Astrocyte (in vitro differentiated cells and primary cell): ENCODE measurements at places on chromosomes 11 and 22. TPM values are rescaled to one million over a fixed set of nuclear protein-coding genes. Genes with fewer than 3 reads are reported as not detected.

- DNase-seq: peak; percentile 47
- H3K27me3 ChIP-seq: no peaks in the 10 kb centered on the region
- H3K4me1 ChIP-seq: no peaks in the 10 kb centered on the region
- no peak overlapping the region for H3K27ac ChIP-seq
These were observed 303.5 kb upstream of the ANO3 start for GRCh38 chr11:26028393-26028911.

DNA sequence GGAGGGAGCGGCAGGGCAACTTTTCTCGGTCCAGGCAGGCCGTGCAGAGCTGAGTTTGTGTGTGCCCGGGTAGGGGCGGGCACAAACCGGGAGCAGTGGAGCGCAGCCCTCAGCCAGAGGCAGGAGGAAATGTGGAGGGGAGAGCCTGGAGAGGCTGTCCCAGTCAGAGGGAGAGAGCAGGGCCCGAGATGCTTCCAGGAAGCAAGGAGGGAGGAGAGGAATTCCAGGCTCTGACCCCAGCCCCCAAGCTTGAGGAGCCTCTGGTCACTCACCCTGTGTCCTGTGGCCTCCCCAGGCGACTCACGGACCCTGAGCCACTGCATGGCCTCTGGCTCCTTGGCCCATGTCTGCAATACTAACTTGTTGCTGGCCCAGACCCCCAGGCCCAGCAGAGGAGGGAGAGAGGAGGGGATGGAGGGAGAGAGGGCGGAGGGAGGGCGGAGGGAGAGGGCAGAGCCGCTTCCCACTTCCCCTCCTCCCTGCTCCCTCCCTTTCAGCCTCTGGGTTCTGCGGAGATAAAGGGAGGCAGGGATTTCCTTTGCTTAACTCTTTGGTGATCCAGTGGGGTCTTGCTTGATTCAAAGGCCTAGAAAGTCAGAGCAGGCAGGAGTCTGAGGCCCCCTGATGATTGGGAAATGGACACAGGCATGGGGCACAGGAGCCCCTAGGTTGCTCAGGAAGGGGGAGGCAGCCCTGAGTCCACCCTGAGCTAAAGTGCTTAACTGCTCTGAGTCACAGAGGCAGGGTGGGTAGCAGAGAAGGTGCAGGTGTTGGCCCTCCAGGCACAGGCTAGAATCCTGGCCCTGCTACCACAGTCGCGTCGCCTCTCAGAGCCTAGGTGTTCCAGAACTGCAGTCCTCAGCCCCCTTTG is at the start of gene C1QTNF6:
TSS of gene C1QTNF6 (minus strand) at position 357 of the 871 bp plus-strand sequence. CDS start at position 323, 34 bp downstream.
- no peak for DNase-seq
- H3K27ac ChIP-seq: peak within 1 kb of the TSS; percentile 72
- H3K36me3 ChIP-seq: no peaks in the 10 kb centered on the region
- no peaks in the 10 kb centered on the region for H3K27me3 ChIP-seq

DNA sequence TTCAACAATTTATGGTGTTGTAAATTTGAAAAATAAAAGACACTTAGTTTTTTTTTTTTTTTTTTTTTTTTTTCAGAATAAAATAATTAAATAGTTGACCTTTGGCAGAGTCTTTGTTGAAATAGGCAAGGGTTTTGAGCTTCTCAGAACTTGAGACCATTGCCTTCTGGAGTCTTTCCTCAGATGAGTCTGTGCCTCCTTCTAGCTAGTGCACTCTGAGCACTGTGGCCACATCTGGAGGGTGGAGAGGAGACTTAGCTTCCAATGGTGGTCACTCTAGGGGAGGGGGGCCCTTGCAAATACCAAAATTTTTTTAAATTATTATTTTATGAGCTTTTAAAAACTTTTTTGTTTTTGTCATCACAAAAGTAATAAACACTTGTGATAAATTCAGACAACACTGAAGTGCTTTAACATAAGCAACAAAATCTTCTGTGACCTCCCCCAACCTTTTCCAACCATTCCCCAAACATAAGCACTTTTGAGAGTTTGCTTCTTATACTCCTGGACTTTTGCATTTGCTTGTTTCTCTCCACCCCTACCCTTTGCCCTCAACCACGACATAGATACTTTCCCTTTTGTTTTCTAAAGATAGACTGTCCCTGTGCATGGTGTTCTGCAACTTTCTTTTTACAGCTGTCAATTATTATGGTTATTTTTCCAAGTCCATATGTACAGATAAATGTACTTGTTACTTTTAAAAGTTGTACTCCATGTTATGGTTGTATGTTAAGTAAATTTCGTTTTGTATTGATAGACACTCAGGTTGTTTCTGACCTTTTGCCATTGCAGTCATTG is 41.1 kb downstream of the BMAL1 start:
- no peak overlapping the region for H3K4me3 ChIP-seq
- no peaks in the 10 kb centered on the region for H3K36me3 ChIP-seq
- no peak for DNase-seq

- no peak for DNase-seq
- H3K27ac ChIP-seq: no peak overlapping the region
- no peak overlapping the region for H3K4me3 ChIP-seq
- H3K36me3 ChIP-seq: no peaks in the 10 kb centered on the region
These were observed 22.2 kb downstream of the MYBPC3 start for GRCh38 chr11:47329987-47330931.

GRCh38 chr11:16960250-16960649 is 54.0 kb downstream of the PLEKHA7 start:
- no peaks in the 10 kb centered on the region for H3K36me3 ChIP-seq
- no peaks in the 10 kb centered on the region for H3K4me1 ChIP-seq
- H3K27ac ChIP-seq: no peak overlapping the region

- no peaks in the 10 kb centered on the region for H3K27me3 ChIP-seq
- H3K36me3 ChIP-seq: peaks cover 10% of the 10 kb centered on the region
- H3K4me1 ChIP-seq: no peaks in the 10 kb centered on the region
- DNase-seq: no peak
- no peak overlapping the region for H3K27ac ChIP-seq
These were observed 14.5 kb downstream of the USP35 start for GRCh38 chr11:78203184-78203583.

DNA sequence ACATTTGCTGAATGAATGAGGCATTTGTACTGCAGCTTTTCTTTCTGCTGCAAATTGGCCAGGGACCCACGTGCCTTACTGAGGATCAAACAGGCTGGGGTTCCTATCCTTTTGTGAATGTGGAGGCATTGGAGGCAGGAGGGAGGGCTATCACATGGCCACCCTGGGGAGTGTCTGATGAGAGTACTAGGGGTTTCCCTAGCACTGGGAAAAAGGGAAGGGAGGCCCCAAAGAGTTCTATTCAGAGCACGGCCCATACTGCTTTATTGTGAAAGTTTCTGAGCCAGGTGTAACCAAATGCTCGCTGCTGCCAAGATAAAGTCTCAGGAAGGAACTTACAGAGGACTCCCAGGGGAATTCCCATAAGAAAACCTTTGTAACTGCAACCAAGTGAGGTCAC is 78.4 kb upstream of the ANO1 start:
- peak; percentile 18 for DNase-seq
- no peak overlapping the region for H3K4me3 ChIP-seq
- H3K4me1 ChIP-seq: no peaks in the 10 kb centered on the region
- no peak overlapping the region for H3K27ac ChIP-seq

- H3K27ac ChIP-seq: no peak overlapping the region
- H3K36me3 ChIP-seq: peaks cover 15% of the 10 kb centered on the region
- peaks cover 11% of the 10 kb centered on the region for H3K4me1 ChIP-seq
- H3K4me3 ChIP-seq: peak overlapping the region; percentile 96
- no peaks in the 10 kb centered on the region for H3K27me3 ChIP-seq
- no peak for DNase-seq
These were observed 717 bp upstream of the ZNF202 start for GRCh38 chr11:123742031-123742723.

- H3K36me3 ChIP-seq: no peaks in the 10 kb centered on the region
- H3K4me3 ChIP-seq: no peak overlapping the region
- no peak overlapping the region for H3K27ac ChIP-seq
- H3K4me1 ChIP-seq: no peaks in the 10 kb centered on the region
- no peak for DNase-seq
- H3K27me3 ChIP-seq: peaks cover 7% of the 10 kb centered on the region
These were observed 22.8 kb downstream of the PIM3 start for GRCh38 chr22:49983148-49984042.

DNA sequence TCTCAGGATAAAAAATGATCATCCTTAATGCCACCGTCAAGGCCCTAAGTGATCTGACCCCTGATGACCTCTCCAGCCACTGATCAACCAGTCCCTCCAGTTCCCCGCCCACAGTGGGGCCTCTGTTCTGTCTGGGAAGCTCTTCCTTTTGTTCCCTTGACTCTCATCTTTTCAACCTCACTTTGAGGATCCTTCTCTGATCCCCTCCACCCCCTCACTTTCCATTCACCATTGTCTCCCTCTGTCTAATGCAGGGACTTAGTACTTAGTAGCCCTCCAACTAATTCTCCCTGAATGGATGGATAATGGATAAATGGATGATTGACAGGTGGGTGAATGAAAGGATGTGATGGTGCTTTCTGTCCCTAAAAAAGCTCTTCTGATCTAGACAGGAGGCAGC is 45.6 kb downstream of the C11orf58 start:
- no peak overlapping the region for H3K27ac ChIP-seq
- DNase-seq: no peak
- no peak overlapping the region for H3K4me3 ChIP-seq
- no peaks in the 10 kb centered on the region for H3K27me3 ChIP-seq
- H3K4me1 ChIP-seq: peaks cover 23% of the 10 kb centered on the region
- no peaks in the 10 kb centered on the region for H3K36me3 ChIP-seq

DNA sequence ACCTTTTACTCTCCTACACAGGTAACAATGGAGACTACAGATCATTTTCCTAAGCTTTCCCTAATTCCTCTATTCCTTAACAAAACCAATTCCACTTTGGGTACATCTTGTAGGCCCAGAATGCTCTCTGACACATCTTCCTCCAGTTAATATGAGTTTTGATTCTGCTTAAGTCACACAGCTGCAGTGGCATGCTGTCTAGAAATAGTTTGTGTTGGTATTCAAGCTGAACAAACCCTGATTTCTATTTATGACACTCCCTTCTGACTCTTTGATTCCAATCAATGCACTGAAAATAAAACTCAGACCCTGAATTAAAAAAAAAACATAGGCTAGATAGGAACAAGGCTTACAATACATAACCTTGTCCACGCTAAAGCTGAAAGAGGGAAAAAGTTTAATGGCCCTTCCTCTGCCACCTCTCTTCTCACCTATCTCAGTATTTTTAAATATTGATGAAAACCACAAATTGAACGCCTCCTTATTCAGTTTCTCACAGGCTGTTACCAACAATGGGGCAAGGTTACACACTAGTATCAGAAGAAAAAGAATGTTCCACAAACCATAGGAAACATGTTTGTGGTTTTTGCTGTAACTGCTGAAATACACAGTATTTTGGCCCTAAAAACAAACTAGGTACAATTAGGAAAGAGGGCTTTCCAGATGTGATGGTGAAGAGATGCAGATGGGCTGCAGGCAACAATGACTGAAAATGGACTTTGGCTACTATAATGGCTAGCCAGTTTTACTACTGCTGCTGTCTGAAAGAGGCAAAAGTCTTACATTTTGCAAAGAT is 35.7 kb upstream of the GAB2 start:
- no peak overlapping the region for H3K4me3 ChIP-seq
- peak; percentile 47 for DNase-seq
- no peaks in the 10 kb centered on the region for H3K27me3 ChIP-seq
- H3K36me3 ChIP-seq: no peaks in the 10 kb centered on the region
- H3K27ac ChIP-seq: no peak overlapping the region

DNA sequence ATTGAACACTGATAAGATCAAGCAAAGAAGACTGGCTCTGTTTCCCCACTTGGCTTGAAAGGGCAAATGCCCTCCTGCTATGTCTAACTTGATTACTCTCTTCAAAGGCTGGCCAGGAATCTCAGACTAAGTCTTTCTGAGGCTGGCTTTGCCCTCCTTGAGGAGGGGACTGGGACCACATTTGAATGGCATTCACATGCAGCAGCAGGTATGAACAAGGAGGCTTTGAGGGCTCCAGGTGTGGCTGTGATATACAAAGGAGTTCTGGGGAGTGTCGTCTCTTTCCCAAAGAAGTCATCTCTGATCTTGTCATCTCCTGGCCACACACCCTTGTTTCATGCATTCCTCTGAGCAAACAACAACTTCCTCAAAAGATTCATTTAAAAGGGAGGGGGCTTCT is 130.8 kb downstream of the ARL14EP start:
- no peak overlapping the region for H3K27ac ChIP-seq
- no peak for DNase-seq
- H3K4me1 ChIP-seq: no peaks in the 10 kb centered on the region
- H3K36me3 ChIP-seq: no peaks in the 10 kb centered on the region
- H3K4me3 ChIP-seq: no peak overlapping the region

DNA sequence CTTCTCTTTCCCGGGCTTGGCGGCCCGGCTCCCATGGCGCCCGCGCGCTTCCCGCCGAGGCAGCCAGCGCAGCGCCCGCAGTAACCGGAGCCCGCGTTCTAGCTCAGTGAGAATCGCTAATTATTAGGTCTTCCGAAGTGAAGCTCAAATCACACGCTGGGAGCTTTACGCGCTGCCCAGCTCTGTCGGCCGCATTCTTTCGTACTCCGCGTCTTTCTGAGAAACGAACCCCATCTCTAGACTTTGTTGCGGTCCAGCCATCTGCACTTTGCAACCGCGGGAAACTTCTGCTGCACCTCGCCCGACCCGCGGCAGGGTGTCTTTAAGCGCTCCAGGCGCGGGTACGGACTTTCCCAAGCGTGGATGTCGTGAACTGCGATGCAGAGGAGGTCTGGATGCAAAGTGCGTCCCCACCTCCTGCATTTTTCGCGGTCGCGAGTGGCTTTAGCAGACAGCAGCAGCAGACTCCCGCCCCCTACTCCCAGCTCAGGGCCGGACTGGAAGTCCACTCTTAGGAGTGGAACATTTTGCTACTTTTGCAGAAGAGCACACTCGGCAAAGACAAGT is 6.0 kb upstream of the PAX6 start:
- H3K36me3 ChIP-seq: no peaks in the 10 kb centered on the region
- H3K27me3 ChIP-seq: peaks cover 64% of the 10 kb centered on the region
- DNase-seq: peak; percentile 21
- H3K4me3 ChIP-seq: peak overlapping the region; percentile 60

DNA sequence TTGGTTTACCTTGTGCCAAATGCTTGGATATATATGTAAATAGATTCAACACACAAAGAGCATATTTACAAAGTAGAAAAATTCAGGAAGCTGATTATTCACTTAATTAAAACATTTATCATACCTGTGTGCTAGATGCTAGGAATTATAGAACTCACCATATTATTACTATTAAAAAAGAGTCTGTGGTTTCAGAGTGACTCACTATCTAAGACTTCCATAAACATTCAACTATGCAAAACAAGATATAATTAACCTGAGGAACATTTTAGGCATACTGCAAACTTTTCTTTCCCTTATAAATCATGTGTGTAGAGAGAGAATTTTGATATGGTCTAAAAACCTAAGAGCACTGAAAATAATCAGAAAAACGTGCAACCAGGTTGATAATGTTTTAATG is 27.3 kb downstream of the CTSC start:
- H3K27me3 ChIP-seq: no peaks in the 10 kb centered on the region
- no peak overlapping the region for H3K4me3 ChIP-seq

- no peaks in the 10 kb centered on the region for H3K36me3 ChIP-seq
- peaks cover 26% of the 10 kb centered on the region for H3K4me1 ChIP-seq
- DNase-seq: no peak
These were observed 786 bp downstream of the RASL10A start for GRCh38 chr22:29314537-29315285.

GRCh38 chr22:47851586-47851985 is 1089.1 kb downstream of the TBC1D22A start:
- H3K36me3 ChIP-seq: no peaks in the 10 kb centered on the region
- H3K4me3 ChIP-seq: no peak overlapping the region
- H3K4me1 ChIP-seq: no peaks in the 10 kb centered on the region
- H3K27ac ChIP-seq: no peak overlapping the region
- DNase-seq: no peak

The OLFML1 gene
- total RNA-seq: not detected in 2 replicates

The RTCB gene
- total RNA-seq: 78.1 and 93.1 TPM in 2 replicates

The OR56A5 gene
- total RNA-seq: not detected in 2 replicates

The APOBEC3B gene
- 3.0 and 4.0 TPM in 2 replicates for total RNA-seq

The C1QTNF5 gene
- 5.6 and 6.3 TPM in 2 replicates for total RNA-seq

The C22orf31 gene
- total RNA-seq: not detected in 2 replicates

The CCDC88B gene
- total RNA-seq: 1.2 and 1.6 TPM in 2 replicates

The RTN4R gene
- total RNA-seq: 1.9 and 2.9 TPM in 2 replicates

The OR56A1 gene
- total RNA-seq: not detected in 2 replicates
